HepG2 (cell line): ENCODE measurements at places on chromosomes 11 and 22. TPM values are rescaled to one million over a fixed set of nuclear protein-coding genes. Genes with fewer than 3 reads are reported as not detected.

The SCN3B gene
- 0.05 and 0.11 TPM in 2 replicates for polyA plus RNA-seq

DNA sequence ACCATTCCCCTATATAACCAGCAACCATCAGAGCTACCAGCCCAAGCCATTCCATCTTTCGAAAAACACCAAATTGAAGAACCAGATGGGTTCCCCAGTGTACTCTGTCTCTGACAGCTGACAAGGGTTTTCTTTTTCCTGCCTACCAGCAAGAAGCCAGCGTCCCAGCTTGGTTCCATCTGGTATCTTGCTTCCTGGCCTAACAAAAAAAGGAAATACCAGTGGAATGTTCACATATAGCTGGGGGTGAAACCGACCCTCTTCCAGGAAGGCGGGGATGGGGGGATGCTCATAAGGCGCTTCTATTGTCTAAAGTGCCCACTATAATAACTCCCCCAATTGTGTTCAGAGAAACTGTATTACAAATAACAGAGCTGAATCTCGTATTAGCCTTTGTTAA, 172.3 kb downstream of the LDLRAD3 start:
- no peak for DNase-seq

GRCh38 chr11:17764446-17765218, 30.1 kb downstream of the KCNC1 start:
- DNase-seq: no peak

DNA sequence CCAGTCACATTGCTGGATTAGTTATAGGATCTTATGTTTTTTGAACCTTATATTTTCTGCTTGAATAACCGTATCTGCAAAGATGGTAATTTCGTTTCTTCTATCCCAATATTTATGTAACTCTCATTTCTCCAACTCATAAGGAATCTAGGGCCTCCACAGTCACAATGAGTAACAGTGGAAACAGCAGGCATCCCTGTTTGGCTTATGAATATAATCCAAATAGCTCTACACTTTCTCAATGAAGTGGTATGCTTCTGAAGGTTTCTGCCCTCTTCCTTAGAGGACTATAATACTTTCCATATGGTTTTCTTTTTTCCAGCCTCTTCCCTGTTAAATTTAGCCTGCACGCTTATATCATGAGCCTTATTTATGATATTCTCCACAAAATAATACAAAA, 16.5 kb downstream of the ATP6V1E1 start:
- no peak for DNase-seq

GRCh38 chr22:17436382-17436980, 67.2 kb downstream of the CECR2 start:
- no peak for DNase-seq

GRCh38 chr11:120054753-120055045, 83.2 kb downstream of the TRIM29 start:
- DNase-seq: no peak

DNA sequence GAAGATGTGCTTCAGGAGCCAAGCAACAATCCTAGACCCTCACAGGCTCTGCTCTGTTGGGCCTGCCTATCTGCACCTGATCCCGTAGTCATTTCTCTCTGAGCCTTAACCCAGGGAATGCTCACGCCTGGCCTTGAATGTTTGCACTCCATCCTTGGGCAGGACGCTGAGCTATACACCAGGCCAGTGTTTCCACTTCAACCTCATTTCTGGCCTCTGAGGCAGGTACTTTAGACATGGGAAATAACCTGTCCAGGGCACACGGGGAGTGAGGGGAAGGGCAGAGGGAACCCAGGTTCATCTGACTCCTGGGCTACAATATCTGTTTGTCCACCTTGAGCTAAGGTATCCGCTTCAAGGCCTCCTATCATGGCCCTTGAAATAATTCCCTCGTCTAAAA, 9.9 kb downstream of the RSPH14 start:
- DNase-seq: no peak
